ENCODE measurements at places on chromosomes 2 and 18.

- peak; percentile 47 for DNase-seq
Observed at GRCh38 chr2:102141970-102142828, at the start of gene IL1R1. Gene IL1R1 (plus strand): TSS chr2:102142746. CDS start chr2:102157725, 14,979 bp downstream.

DNA sequence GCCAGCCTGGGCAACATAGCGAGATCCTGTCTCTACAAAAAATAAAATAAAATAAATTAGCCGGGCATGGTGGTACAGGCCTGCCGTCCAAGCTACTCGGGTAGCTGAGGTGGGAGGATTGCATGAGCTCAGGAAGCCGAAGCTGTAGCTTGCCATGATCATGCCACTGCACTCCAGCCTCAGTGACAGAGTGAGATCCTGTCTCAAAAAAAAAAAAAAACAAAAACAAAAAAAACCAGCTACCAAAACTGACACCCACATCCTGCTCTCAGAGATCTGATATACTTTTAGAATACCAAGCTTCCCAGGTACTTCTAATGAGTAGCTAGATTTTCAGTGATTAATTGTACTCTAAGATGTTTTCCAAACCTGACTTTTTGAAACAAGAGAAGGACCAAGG is 74.0 kb downstream of the TTC27 start:
- no peak for DNase-seq

DNA sequence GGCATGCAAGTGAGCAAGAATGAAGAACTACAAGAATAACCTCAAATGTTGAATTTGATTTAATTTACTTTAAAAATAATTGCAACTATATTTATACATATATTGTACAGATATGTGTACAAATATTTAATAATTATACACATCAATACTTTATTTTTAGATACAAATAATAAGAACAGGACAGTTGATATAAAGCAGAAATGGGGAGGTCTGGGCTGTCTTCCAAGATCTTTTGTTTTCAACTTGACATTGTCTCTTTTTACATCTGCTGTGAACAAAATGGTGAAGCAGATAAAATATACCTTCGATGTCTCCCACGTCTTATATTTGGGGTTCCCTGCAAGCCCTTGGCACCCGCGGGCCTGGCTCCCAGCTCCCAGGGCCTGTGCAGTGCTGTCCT is 231.3 kb upstream of the RBBP8 start:
- DNase-seq = no peak

DNA sequence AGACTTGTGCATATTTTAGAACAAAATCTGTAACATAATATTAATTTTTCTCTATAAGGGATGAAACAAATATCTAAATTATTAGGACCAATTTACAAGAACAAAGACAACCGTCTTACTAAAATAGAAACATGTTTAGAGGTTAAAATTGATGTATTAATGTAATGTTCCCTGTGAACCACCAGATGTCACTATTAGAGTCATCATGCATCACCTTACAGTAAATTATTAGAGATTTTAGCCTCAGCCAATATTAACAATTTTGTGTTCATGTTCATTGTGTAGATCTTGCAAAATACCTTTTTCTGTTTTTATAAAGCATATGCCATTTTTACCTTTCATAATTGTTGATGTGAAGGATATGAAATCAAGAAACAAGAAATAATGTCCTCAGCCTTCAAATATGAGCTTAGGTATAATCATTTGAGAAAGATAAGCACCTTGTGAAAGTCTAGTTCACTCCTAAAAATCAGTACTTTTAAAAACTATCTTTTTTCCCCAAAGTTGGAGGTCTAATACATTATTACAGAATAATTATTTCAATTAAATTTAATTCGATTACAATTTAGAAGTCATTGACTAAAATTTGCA is 344.3 kb upstream of the KCNH7 start:
- DNase-seq = no peak

DNA sequence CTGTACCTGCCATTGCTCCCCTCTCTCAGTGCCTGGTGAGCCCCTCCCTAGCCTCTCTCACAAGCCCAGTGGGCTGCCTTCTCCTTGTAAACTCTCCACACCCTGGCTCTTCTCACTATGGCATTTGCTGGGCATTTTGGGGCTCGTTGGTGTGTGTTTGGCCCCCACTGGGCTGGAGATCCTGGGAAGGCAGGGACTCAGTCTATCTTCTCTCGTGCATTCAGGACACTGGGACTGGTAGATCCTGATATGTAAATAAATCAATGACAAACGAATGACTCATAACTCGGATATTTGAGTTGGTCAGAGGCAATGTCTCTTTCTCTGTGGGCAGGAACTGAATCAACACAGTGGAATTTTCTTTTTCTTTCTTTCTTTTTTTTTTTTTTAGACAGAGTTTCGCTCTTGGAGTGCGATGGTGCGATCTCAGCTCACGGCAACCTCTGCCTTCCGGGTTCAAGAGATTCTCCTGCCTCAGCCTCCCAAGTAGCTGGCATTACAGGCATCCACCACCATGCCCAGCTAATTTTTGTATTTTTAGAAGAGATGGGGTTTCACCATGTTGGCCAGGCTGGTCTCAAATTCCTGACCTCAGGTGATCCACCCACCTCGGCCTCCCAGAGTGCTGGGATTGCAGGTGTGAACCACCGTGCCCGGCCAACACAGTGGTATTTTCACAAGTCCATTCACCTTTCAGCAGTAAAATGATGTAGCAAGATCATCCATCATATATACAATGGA is 144.6 kb upstream of the SPRED2 start:
- DNase-seq = no peak

- DNase-seq = no peak
Observed at GRCh38 chr2:138381373-138381772, 120.2 kb upstream of the SPOPL start.

- no peak for DNase-seq
Observed at GRCh38 chr18:62258093-62258492, 67.0 kb upstream of the TNFRSF11A start.
